ENCODE measurements at places on chromosomes 3 and 15.
A peak's percentile ranks its signal among the peaks of the same experiment; 100 is the strongest.

DNA sequence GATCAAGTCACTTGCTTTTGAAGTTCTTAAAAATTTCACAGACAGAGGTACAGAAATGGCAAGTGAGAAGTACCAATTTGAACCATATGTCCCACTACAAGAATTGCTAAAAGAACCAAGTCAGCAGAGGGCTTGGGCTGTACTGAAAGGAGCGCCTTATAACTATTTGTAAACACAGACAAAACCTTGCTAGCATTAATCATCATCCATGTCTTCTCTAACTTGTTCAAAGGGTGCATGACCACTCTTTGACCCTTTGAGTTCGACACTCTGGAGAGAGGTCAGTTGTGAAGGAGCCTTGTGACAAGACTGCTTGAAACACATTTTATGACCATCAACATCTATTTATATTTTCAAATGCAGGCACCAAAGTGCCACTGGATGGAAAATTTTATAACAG lies 191.7 kb downstream of the PDZRN3 start:
- DNase-seq: no peak

DNA sequence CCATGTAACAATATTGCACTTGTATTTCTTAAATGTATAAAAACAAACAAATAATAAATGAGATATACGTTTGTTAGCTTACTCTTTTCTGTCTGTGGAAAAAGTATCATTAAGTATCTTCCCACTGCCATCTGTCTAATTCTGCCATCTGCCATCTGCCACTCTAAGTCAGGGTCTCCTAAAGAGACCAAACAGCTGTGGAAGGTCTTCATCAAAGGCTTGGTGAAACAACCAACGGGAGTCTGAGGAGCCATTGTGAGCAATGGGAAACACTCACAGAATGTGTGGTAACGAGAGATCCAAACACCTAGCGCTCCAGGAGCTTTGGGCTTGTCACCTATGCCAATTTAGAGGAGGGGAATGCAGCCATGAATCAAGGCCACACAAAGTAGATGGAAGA lies 28.7 kb upstream of the PFN2 start:
- DNase-seq: no peak

GRCh38 chr3:52395503-52395865 lies 49.4 kb downstream of the SEMA3G start:
- no peak for DNase-seq

DNA sequence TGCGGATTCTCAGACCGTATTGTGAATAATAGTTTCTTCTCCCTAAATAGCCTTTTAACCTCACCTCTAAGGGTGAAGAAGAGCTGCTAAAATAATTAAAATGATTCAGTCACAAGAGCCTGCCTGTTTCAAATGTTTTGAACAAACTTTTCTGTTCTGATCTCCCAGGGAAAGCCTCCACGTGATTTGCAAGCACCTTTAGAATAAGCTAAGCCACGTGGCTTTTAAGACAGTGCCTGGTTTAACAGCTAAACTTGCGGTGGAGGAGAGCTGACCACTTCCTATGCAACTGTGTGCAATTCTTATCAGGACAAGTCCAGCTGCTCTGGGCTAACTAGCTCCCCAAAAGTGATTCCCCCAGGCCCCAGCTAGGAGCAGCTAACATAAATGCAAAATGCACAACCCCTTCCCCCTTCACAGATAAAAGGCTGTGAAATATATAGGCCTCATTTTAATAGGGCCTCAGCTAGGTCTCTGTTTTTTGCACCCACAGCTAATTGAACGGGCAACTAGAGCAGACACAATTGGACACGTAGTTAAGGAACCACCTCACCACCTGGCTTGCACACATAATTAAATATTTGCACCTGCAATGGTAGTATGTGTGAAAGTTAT lies 401.2 kb upstream of the NR2F2 start:
- peak; percentile 98 for DNase-seq

DNA sequence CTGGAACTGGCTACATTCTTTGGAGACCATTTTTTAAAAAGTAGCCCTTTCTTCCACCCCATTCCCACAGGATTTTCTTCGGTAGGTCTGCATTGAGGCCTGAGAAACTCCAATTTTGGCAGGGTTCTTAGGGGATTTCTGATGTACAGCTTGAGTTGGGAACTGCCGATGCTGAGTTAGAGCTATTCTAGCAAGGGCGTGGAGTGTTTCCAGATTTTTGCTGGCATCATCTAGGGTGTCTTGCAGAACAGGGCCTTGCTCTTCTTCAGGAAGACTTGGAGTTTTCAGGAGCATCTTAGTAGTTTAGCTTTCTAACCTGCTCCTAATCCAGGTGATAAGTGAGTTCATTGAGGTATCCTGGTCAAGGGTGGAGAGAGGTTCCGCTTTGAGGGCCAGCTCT lies 41.0 kb downstream of the SV2B start:
- no peak for DNase-seq

DNA sequence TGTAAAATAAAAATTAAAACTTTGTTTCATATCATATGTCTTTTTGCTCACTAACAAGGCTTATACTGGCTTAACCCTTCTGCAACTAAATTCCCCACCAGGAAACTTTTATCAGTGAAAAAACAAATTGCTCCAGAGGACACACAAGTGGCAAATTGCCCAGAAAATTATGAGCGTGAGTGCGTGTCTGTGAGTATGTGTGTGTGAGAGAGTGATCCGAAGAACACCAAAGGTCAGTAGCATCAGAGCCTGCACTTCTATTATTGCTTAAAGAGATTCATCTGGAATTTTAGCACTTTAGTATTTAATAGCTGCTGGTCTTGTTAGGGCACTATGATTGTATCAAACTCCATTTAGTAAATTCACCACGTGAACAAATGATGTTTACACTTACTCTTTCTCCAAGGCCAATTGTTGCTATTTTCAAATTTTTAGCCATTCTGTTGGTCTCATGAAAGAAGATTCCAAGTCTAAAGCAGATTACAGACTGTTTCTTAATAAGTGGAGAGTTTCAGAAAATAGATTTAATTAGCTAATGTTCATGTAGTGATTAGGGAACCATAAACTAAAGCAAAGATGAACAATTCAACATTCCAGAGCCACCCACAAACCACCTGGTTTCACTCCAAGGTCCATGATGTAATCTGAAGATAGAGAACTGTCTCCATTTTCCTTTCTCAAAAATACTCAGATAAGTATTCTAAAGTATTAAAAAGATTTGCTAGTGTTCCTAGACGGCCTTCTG lies 91.1 kb upstream of the IL12A start:
- no peak for DNase-seq

GRCh38 chr3:86793786-86794185 lies 197.2 kb downstream of the VGLL3 start:
- DNase-seq: no peak

GRCh38 chr15:79834495-79834894 lies 62.3 kb downstream of the MTHFS start:
- no peak for DNase-seq

- no peak for DNase-seq
These were observed 104.6 kb downstream of the ZIC4 start for GRCh38 chr3:147301781-147302180.
